ENCODE measurements at places on chromosomes 3 and 15.

- peak; percentile 34 for DNase-seq
These were observed 3.3 kb downstream of the LYSMD4 start for GRCh38 chr15:99729920-99730319.

DNA sequence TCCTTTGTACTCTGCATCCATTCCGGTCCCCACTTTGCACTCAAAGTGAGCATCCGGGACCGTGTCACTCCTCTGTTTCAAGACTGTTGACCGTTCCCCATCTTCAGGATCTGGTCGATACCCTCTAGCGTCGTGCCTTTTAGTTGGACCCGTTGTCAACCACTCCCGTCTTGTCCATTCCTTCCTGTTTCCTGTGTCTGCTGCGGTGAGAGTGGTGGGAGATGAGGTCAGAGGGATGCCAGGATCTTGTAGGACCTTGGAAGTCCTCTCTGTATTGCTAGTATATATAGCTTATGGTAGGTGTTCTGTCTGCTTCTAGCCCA is 624 bp downstream of the BRK1 start:
- peak; percentile 61 for DNase-seq

DNA sequence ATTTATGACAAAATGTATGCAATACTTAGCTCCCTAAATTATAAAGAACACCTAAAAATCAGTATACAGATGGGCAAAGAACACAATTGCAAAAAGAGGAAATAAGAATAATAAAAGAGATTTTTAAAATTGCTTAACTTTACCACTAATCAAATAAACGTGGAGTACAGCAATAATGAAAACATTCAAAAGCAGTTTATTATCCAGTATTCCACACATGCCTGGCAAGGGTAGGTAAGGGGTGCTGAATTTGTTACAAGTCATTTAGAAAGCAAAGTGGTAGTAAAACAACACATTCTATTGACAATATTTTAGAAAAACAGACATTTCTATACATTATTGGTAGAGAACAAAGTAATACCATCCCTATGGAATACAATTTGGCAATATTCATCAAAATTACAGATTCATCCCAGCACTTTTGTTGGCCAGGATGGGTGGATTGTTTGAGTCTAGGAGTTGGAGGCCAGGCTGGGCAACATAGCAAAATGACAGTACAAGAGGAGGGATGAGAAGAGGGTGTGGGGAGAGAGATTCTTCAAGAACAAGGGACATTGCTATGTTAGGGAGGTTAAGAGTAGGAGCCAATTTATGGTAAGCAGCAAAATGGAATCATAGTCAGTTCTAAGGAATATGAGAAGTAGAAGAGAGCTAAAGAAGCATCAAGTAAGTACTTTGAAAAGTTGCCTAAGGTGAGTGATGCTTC is 3.7 kb upstream of the ACKR4 start:
- no peak for DNase-seq

DNA sequence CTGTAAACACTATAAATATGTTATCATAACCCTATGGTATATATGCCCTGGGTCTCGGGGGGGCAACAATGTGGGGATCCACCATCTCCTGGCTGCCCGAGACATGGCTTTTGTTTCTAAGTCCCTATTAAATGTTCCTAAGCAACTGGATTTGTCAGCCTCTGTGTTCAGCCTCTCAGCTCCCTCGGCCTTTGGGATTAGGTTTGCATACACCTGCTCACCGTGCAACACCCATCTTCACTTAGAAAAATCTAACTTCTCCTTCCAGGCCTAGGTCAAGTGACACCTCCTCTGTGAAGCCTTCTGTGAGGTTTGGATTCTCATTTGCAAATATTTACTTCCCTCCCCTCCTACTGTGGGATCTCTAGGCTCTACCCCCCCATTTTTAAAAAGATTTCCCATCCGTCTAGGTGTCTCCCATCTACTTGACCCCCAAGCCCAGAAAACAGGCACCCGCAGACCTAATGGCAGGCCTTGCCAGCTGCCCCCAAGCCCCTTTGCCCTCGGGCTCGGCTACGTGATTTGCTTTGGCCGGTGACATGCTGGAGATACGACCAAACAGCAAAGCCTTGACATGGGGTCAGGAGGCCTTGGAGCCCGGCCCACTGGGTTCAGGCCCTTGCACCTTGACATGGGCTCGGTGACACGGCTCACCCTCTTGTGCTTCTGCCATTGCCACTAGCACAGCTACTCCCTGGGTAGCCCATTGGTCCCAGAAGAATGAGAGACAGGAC is 66.0 kb upstream of the BLM start:
- no peak for DNase-seq

DNA sequence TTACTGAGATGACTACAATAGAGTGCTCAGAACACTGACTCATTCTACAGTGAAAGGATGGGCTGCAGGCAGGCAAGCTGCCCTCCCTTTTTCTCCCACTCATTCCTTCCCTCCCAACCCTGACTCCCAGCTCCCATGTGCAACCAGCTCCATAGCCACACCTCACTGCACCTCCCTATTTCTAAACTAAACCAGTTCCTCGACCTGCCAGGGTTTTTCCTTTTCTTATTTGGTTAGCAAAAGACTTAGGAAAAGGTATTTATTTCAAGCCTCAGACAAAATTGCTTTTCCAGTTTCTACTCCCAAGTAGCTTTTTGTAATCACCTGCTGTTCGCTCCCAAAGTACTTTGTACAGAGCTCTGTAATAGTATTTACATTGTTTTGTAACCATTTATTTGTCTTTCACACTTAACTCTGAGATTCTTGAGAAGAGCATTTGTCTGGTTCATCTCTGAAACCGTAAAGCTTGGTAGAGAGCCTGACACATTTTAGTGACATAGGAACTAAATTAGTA is 2.2 kb downstream of the AADAC start:
- peak; percentile 73 for DNase-seq

DNA sequence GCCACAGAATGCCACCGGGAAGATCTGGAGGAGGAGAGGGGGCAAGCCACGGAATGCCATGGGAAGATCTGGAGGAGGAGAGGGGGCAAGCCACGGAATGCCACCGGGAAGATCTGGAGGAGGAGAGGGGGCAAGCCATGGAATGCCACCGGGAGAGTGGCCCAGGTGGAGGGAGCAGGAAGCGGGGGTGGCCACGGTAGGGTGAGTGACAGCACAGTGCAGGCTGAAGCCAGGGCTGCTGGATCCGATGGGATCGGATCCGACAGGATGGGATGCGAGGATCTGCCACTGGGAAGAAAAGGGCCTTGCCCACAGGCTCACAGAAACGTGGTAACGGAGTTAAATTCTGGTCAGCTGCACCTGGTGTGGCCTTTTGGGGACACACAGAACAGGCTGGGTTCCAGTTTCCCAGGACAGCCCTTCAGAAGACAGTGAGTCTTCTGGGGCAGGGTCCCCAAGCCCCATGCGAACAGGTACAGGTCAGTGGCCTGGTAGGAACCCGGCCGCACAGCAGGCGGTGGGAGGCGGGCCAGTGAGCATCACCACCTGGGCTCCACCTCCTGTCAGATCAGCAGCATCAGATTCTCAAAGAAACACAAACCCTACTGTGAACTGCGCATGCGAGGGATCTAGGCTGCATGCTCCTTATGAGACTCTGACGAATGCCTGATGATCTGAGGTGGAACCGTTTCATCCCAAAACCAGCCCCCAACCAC is 58.8 kb downstream of the XXYLT1 start:
- DNase-seq: no peak

GRCh38 chr3:157128771-157129681 is 30.9 kb downstream of the CCNL1 start:
- DNase-seq: peak; percentile 94

DNA sequence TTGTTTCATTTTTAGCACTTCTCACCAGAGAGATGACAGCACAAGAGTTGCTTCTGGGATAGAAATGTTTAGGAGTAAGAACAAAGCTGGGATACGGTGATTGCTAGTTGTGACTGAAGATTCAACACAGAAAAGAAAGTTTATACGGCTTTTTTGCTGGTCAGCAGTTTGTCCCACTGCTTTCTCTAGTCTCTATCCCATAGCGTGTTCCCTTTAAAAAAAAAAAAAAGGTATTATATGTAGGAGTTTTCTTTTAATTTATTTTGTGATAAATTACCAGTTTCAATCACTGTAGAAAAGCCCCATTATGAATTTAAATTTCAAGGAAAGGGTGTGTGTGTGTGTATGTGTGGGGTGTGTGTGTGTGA is 48.0 kb downstream of the PGPEP1L start:
- no peak for DNase-seq

GRCh38 chr3:88535563-88535962 is 385.8 kb downstream of the C3orf38 start:
- DNase-seq: no peak

GRCh38 chr3:16132190-16132589 is 42.3 kb upstream of the GALNT15 start:
- DNase-seq: no peak

DNA sequence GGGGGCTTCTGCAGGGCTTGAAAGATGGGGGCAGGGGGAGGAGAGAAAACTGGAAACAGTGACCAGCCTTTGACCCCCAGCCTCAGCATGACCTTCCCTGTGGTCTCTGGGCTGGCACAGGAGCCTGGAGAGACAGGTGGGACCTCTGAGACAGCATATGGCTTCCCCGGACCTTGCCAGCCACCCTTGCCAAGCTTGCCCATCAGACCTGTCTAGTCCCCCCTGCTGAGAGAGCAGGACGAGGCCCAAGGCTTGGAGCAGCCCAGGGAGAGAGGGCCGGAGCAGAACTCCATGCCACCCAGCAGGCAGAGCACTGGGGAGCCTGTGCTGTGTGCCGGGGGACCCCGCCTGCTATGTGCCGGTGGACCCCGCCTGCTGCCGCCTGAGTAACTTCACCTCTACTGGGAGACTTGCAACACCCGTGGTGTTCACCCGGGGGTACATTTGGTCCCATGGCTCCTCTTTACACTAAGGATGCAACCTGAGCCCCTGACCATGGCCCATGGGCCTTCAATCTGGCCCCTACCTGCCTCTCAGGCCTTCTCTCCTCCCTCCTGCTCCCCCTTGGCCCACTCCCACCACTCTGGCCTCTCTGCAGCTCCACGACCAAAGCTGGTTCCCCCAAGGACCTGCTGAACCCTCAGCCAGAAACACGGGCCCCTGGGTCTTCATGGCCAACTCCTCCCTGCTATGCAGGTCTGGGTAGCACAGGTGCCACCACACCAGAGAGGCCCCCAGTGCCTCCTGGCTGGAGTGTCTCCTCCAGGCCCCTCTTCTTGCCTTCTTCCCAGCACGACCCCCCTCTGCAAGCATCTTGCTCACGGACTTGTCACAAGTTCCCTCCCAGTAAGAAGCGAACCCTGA is 21.1 kb upstream of the SLC41A3 start:
- DNase-seq: no peak

DNA sequence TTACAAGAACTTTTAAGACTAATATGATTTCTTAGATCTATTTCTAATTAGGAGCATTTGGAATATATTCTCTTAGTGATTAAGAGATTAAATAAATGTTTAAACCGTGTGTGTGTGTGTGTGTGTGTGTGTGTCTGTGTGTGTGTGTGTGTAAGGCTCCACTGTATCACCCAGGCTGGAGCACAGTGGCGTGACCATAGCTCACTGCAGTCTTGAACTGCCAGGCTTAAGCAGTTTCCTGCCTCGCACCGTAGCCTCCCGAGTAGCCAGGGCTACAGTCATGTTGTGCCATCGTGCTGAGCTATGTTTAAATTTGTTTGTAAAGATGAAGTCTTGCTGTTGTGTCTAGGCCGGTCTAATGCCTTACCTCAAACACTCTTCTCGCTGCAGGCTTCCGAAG is 109.4 kb downstream of the KLHL25 start:
- DNase-seq: no peak

- no peak for DNase-seq
These were observed 79.6 kb downstream of the PPP2R3A start for GRCh38 chr3:136044980-136045745.

- DNase-seq: peak; percentile 97
These were observed 62.0 kb downstream of the TSC22D2 start for GRCh38 chr3:150469931-150470740.

DNA sequence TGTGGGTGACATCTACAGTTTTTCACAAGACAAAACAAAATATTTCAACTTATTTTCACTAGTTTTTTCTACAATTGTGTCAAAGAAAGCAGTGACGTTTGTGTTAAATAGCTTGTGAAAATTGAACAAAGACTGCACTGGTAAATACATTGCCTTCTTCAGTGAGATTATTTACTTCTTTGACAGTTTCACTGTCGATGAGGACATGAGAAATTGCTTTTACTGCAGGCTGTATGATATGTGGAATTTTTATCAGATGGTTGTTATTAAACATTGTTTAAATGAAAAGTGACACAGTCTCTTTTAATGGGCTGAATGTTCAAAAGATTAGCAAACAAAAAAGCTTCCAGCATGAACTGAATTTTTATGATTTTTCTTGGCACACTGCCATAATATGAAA is 773.9 kb upstream of the CADM2 start:
- DNase-seq: no peak

- DNase-seq: no peak
These were observed 341.1 kb upstream of the LRRC3B start for GRCh38 chr3:26281284-26281985.

DNA sequence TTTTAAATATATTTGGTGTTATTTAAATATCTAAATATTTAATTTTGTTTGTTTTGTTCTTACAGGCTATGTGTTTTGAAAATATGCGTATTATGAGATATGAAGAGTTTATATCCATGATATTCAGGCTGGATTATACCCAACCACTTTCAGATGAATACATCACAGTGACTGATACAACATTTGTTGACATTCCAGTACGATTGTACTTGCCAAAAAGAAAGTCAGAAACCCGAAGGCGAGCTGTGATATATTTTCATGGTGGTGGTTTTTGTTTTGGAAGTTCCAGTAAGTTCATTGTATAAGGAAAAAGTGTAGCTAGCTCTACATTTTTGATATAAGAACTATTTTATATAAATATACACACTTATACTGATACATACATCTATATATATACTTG is 6.9 kb downstream of the AADACL2 start:
- DNase-seq: no peak

- no peak for DNase-seq
These were observed 79.3 kb upstream of the SKOR1 start for GRCh38 chr15:67746022-67746421.

DNA sequence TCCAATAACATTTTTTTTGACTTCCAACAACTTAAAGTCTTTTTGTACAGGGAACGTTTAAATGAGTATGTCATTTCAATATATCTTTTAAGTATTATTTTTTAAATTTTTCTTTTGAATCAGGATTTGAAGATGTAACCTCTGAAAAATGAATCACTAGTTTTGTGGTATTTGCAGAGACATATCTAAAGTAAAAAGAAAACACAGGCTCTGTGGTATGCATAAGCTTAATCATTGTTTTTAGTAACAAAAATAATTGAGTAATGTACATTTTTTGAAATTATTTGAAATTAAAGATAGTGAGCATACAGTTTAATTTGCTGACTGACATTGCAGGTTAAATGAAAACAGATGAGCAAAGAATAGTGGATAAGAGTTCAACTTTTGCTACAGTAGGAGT is 531.3 kb downstream of the ROBO1 start:
- DNase-seq: no peak

DNA sequence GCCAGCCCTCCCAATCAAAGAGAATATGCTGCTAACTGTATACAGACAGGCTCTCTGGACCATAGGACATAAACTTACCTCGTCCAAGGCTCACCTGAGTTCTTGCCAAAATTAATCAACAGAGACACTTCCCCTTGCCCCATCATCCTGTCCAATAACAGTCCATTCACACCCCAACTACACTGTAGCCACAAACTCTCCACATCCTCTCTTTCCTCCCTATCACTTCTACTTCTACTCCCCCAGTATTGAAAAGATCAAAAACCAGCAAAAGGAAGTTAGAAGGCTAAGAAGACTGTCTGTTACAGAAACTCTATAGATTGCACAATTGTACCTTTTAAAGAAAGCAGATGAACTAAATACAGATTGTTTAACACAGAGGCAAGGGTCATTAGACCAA is 133.5 kb upstream of the STT3B start:
- no peak for DNase-seq

GRCh38 chr3:61736506-61736905 is 175.1 kb downstream of the PTPRG start:
- DNase-seq: peak; percentile 44

All from M059J (cell line).